ENCODE measurements at places on chromosomes 7 and 10.

GRCh38 chr7:73909051-73909941 lies 48.3 kb downstream of the TMEM270 start:
- DNase-seq: no peak

- no peak for DNase-seq
Observed at GRCh38 chr10:85612378-85612775, 754.2 kb downstream of the GRID1 start.

GRCh38 chr7:124857672-124858235 lies 71.9 kb downstream of the POT1 start:
- no peak for DNase-seq

DNA sequence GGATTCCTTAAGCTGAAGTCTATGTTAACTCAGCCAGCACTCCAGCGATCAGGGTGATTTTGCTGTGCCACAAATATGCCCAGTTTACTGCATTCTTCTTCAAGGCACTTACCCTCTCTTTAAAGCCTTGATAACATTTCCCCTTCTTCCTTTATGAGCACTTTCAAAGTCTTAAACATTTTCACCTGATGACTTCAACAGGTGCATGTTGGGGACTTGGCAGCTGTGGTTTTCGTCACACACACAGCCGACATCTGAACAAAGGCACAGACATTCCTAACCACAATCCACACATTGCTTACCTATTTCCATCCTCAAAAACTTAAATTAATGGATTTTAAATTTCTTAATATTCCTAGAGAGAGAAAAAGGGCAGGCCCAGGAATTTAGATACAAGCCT lies 331.5 kb downstream of the CRPPA start:
- DNase-seq: no peak

DNA sequence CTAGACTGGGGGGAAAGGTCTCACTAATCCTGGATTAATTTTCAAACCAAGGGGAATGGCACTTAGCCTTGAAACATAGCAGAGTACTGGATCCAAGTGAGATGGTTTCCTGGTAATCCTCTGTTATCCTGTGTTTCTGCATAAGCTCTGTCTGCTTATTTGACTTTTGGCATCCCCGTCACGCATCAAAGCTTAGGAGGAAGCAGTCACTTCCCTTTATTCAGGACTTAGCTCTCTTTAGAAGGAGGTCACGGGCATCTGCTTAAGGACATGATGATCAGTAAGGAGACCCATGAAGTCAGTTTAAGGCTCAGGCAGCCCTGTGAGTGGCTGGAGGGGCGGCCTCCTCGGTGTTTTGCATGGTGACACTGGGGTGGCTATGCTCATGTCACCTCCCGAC lies 30.0 kb downstream of the TSPAN15 start:
- DNase-seq: no peak

DNA sequence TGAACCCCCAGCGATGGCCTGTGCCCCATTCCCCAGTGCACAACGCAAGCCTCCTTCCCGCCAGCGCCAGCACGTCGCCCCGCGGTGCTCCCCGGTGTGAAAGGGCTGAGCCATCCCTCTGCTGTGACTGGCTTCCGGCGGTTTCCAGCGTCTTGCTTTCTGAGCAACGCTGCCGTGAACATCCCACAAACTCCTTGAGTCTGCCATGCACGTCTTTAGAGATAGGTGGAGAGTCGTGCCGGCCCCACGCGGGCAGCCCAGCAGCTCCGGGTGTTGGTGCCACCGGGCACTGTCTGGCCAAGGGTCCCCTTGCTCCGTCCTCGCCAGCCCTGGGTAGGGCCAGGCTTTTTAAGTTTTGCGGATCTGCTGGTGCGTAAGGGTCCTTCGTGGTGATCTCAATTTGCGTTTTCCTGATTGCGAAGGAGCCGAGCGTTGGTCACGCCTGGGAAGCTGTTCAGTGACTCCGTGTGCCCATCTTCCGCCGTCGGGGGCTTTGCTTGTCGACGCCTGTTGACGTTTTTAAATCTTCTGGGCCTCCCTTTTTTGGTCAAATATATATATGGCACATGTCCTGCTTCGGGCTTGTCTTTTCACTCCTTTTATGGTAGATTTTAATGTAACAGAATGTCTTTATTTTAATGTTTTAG lies 70.6 kb downstream of the FOXL3 start:
- no peak for DNase-seq

Measured in T-helper 2 cell (primary cell).